ENCODE measurements at places on chromosomes 7 and 10.

GRCh38 chr7:782718-783449 is 49.4 kb upstream of the SUN1 start:
- DNase-seq = no peak

- DNase-seq = no peak
These were observed 1.6 kb downstream of the PWWP2B start for GRCh38 chr10:132398566-132398991.

GRCh38 chr10:131174651-131175540 is 136.6 kb downstream of the TCERG1L start:
- no peak for DNase-seq

DNA sequence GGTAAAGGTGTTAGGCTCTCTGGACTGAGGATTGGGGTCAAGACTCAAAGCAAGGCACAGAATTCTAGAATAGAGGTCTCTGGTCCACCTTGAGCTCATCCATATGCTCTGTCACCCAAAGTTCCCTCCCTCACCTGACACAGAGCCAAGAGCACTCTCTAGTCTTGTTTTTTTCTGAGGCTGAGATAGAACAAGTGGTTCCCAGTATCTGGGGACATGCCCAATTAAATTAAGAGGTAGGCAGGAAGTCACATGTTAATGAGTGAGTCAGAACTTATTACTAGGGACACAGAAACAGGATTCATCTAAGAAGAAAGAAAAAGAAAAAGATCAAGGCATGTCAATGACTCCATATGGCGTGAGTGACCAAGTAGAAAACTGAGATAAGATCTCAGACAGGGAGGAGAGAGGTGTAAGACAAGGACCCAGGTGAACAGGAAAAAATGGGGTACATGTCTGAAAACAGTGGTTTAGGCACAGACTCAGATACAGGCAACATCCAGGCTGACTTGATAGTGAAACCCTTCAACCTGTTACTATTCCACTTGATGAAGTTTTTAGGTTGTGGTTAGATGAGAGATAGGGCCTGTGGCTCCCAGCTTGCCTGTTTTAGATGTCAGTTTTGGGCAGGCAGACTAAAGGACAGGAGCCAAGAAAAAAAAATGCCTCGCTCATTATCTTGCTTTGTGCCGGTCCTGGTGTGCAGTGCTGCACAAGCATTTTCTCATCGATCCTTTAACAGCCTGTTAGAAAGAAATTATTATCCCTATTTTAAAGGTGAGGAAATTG is 609.9 kb downstream of the CCSER2 start:
- DNase-seq = no peak

DNA sequence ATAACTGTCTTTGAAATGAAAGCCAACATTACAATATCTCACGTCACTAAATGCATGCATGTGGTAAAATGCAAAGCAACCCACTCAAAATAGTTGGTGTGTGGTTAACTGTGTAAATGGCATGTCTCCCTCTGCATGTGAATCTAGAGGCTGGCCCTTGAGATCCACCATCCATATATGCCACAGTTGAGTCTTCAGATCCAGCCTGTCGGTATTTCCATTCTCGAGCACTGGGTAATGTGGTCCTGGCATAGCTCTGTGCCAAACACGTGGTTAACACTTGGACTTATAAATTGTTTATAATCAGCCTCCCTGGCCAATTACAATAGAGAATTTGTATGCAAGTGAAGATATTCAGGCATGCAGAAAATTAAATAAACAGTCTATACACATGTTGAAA is 90.3 kb downstream of the LYZL1 start:
- DNase-seq = no peak

- no peak for DNase-seq
These were observed 59.2 kb upstream of the PTN start for GRCh38 chr7:137402536-137403352.

DNA sequence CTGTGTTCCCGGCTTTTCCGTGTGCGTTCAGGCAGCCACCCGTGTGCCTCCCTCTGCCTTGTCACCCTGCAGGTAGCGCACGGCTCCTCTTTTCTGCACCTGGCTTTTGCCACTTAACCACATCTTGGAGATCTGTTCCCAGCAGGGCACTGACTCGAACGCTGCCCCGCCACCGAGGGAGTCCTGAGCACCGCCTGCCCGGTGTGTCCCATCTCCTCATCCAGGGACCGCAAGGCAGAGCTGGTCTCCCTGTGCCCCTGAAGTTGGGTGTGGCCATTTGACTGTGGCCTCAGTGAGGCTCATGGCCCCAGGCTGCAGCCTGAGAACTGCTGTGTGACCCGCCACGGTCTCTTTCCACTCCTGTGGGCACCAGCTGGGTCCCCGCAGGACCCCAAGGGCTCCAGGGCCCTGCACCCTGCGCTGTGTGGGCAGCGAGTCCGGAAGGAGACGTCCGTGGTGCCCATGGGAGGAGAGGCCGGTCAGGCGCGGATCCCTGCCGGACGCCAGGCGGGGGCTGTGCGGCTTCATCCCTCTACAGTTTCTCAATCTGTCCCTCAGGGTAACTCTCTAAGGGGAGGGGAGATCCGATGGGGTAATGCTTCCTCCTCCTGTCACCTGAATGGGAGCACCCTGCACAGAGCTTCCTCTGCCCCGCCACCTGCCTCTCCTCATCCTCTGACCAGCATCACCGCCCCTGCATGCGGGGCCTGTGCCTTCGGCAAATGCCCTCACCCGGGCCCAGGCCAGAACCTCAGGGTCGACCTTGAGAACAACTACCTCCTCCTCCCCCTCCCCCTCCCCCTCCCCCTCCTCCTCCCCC is 1.8 kb upstream of the INTS1 start:
- no peak for DNase-seq

GRCh38 chr7:17802056-17802455 is 138.2 kb downstream of the SNX13 start:
- no peak for DNase-seq

DNA sequence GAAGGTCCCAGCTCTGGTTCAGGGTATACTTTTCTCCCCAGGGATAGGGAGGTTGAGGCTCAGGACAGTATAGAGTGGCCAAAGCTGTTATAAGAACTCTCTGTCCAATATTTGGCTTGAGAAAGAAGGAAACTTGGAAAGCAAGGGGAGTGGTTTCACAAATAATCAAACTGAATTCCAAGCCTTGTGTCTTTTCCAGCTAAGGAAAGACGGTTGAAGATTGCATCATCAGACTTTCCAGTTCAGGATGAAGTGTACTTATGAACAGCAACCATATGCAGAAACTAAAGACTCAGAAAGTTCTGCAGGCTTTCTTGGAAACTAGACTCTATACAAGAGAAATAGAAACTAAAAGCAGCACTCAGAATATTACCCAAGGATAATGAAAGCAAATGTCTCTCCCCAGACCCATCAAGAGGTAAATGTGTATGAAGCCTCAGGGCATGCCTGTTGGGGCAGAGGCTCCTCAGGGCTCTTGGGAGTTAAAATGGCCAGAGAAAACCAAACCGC is 46.4 kb downstream of the RAMP3 start:
- no peak for DNase-seq

DNA sequence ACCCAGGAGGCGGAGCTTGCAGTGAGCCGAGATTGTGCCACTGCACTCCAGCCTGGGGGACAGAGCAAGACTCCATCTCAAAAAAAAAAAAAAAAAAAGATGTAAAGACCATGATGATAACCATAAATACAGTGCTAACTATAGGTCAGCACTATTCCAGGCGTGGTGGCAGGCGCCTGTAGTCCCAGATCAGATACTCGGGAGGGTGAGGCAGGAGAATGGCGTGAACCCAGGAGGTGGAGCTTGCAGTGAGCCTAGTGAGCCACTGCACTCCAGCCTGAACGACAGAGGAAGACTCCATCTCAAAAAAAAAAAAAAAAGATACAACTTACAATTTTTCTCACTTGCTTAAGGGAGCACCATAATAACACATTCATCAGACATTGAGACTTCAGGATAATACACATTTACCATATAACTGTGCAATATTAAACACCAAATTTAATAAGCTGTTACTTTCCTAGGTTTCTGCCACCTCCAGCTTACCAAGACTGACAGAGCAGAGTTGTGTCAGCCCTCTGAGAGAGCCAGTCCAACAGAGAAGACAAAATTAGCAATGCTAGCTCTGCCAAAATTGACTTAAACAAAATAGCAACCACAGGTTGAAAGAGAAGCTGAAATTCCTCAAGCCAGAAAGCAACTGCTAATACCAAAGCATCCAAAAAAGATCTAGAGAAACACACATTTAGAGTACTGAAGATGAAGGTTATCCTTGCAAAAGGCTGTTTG is 8.2 kb downstream of the DNA2 start:
- no peak for DNase-seq

DNA sequence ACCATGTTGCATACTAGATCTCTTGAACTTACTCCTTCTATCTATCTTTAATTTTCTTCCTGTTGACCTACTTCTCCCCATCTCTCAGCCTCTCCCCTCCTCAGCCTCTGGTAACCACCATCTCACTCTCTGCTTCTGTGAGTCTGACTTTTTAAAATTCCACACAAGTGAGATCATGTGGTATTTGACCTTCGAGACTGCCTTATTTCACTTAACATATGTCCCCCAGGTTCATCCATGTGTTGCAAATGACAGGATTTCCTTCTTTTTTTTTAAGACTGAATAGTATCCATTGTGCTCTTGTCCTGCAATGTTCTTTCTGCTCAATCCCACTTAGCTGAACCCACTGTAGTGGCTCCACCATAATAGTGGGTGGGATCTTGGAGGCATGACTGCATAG is 51.4 kb upstream of the DNAJC1 start:
- no peak for DNase-seq

- DNase-seq = peak; percentile 27
These were observed 57.3 kb downstream of the NRP1 start for GRCh38 chr10:33277135-33277536.

GRCh38 chr7:134004829-134005505 is 122.2 kb upstream of the LRGUK start:
- DNase-seq = no peak

DNA sequence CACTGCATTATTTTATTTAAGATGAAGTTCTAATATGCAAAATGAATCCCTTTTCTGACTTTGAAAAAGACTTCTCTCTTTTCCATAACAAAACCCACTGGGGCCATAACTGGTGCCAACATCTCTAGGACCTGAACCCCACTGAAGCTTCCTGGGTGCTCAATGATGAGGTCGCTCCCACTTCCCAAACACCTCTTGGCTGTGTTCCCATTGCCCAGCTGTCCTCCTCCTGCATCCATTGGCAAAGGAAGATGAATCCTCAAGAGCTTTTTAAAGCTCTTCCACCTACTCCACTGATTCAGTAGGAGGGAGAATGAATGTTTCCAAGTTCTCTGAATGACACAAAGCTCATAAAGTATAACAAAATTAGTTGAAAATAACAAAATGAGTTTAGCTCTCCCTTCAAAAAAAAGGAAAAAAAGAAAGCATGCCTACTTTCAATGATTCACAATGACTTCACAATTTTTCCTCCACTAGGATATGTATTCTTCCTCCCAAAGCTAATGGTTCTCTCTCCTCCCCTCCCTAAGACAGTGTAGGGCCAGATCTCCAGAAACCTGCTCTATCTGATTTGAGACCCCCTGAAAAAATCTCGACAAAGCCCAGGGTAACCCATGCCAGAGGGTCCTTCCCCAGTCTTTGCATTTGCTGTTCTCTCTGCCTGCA is 64.8 kb downstream of the SORBS1 start:
- no peak for DNase-seq

GRCh38 chr7:72493850-72494661 is 81.9 kb upstream of the CALN1 start:
- DNase-seq = no peak

GRCh38 chr10:90222939-90223338 is 521.5 kb downstream of the KIF20B start:
- no peak for DNase-seq

- no peak for DNase-seq
These were observed 32.3 kb downstream of the NOD1 start for GRCh38 chr7:30446266-30446665.

- no peak for DNase-seq
These were observed 143.3 kb downstream of the SLC25A13 start for GRCh38 chr7:96178581-96178980.

GRCh38 chr10:4650582-4650981 is 175.4 kb upstream of the AKR1E2 start:
- no peak for DNase-seq

- peak; percentile 7 for DNase-seq
These were observed 5.9 kb upstream of the ITGA8 start for GRCh38 chr10:15725603-15726002.

DNA sequence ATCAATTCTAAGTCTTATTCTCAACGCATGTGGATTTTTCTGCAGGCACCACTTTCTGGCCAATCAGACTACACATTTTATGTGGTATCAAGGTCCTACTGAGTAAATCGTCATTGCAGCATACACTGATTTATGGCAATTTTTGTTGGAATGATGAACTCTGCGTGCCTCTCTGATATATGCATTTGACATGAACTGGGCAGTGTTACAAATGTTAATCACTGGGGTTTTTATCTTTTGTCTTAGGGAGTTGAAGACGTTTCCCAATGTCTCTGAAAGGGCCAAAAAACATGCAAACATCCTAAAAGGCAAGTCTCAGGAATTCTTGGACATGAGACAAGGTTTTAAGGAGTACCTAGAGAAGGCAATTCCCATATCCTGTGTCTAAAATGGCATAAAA is 809.5 kb upstream of the CELF2 start:
- no peak for DNase-seq

DNA sequence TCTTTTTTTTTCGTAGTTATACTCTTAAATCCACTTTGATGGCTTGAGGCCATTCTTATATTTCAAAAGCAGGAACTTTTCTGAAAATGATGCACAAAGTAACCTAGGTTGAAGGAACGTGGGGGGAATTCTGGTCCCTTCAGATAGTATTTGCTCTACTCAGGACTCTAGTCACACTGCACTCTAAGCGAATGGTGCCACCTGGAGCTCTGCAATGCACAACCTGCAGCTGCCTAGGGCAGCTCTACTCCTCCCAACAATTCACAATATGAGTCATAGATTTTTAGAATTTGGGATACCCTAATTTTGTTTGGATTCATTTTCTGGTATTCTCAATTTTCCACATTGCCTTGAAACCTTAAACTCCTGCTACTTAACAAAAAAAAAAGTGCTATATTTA is 17.3 kb downstream of the SYPL1 start:
- no peak for DNase-seq

- no peak for DNase-seq
These were observed 72.3 kb upstream of the STEAP1B start for GRCh38 chr7:22572292-22572691.

DNA sequence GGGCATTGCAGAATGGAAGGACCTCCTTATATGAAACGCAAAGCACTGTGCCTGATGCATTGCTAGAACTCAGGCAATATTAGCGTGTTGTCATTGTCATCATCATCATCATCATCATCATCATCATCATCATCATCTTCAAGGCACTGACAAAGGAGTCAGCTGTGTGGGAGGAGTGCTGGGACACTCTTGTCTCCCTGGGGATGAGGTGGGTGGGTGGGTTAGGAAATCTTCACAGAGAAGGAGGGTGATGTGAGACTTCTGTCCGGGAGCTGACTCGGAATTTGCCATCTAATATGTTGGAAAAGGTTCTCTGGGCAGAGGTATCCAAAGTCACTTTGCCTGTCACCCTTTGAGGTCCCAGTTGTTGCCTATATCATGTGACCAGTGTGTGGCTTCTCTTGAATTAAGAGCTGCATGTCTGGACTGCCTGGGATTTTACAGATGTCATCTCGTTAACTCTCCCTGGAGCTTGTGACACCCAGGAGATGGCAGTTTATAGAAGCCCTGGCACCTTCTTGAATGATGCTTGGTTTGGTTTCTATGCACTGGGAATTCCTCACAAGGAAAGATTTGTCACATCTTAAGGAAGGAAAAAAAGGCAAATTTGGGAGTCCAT is 7.1 kb downstream of the HTRA1 start:
- no peak for DNase-seq
